ENCODE measurements at places on chromosomes 3 and 15. TPM values are rescaled to one million over a fixed set of nuclear protein-coding genes. Genes with fewer than 3 reads are reported as not detected.

The PLA2G4D gene
- not detected for polyA plus RNA-seq

The SLC9A9 gene
- polyA plus RNA-seq = 1.8 TPM

The CCDC39 gene
- not detected for polyA plus RNA-seq

The LMCD1 gene
- polyA plus RNA-seq = 7.6 TPM

The FBXW12 gene
- polyA plus RNA-seq = not detected

The CD200 gene
- polyA plus RNA-seq = 6.9 TPM

The SCAANT1 gene
- polyA plus RNA-seq = not detected

The CAPN3 gene
- 3.9 TPM for polyA plus RNA-seq

The STRA6 gene
- polyA plus RNA-seq = not detected

The QRICH1 gene
- polyA plus RNA-seq = 89.7 TPM

The GABRR3 gene
- polyA plus RNA-seq = not detected

The GAP43 gene
- polyA plus RNA-seq = not detected

The SMCO1 gene
- polyA plus RNA-seq = not detected

The XXYLT1 gene
- polyA plus RNA-seq = 54.4 TPM

Data from endothelial cell of umbilical vein (primary cell).